Psoas muscle (tissue), 8 donors: ENCODE measurements at places on chromosomes 4 and X. TPM values are rescaled to one million over a fixed set of nuclear protein-coding genes. Genes with fewer than 3 reads are reported as not detected.

GRCh38 chr4:14379183-14379582 is 623.1 kb upstream of the CPEB2 start:
- no peak for DNase-seq

GRCh38 chrX:134338527-134338926 is 101.5 kb downstream of the CCDC160 start:
- no peak for DNase-seq

- no peak for DNase-seq
Observed at GRCh38 chr4:114282937-114283336, 303.5 kb upstream of the ARSJ start.

DNA sequence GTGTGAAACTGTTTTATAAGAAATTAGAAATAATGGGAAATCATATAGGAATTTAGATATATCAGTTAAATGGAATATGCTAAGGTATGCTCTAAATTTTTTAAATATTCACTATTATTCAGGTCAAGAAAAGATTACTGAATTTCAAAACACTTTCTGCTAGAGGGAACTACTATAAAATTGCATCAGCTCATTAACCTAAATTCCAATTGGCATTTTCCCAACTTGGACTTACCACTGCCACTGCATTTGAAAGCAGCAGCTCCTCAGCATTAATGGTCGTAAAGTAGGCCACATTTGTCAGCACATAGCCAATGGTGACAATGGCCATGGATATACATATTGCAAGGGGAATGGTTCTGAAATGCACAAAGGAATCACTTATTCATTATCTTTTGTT is 57.3 kb downstream of the SLC7A11 start:
- no peak for DNase-seq

DNA sequence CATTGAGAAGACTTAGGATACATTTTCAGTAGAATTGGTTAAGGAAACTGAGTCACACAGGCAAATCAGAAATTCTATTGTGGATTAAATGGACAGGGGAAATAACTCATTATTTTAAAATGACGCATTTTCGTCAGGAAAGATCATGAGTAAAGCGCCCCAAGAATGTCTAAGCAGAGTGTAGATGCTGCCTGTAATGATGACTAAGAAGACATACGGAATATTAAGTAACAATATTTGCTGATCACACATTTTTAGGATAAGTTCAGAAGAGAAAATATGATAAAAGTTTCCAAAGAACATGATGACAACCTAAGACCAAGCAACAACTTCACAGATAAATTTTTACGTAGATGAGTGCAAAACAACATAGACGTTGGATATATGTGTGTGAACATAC is 596.3 kb upstream of the TENM3 start:
- no peak for DNase-seq

OTUD6A gene
- not detected for total RNA-seq

DNA sequence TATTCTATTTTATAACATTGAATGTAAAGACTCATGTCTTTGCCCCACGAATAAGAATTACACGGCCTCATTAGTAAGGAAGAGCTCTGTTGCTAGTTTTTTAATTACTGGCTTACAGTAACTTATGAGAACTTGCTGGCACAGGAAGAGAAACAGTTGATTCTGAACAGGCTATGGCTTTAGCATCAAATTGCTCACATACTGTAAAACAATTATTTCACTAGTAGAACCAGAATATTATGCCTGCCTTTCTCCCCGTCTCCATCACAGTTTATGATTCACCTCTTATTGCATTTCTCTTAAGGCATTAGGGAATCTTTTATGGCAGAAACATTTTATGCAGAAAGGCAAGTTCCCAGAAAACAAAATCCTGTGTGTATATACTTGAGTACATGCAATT is 126.1 kb downstream of the SPRY1 start:
- no peak for DNase-seq

EGFL6 gene
- 0.17 TPM for total RNA-seq

DNA sequence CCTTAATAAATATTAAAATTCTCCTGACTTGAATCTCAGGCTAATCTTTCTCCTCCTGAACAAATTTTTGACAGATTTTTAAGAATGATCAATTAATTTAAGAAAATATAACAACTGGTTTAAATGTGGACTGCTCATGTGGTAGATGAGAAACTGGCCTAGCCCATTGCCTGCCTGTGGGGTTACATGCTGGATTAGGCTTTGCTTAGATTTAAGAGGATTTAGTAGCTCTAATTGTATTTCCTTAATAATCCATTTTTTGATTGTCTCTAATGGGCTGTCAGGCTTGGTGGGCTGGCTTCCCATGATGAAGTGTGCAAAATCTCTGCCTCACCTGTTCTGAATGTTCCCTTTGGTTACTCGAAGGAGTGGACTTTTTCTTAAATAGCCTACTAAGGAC is 27.8 kb upstream of the LIMCH1 start:
- DNase-seq = no peak

COPS4 gene
- total RNA-seq = 51.2 TPM

RBMXL3 gene
- total RNA-seq = not detected

- no peak for DNase-seq
Observed at GRCh38 chr4:42658261-42658660, 1.4 kb upstream of the ATP8A1 start.

DNA sequence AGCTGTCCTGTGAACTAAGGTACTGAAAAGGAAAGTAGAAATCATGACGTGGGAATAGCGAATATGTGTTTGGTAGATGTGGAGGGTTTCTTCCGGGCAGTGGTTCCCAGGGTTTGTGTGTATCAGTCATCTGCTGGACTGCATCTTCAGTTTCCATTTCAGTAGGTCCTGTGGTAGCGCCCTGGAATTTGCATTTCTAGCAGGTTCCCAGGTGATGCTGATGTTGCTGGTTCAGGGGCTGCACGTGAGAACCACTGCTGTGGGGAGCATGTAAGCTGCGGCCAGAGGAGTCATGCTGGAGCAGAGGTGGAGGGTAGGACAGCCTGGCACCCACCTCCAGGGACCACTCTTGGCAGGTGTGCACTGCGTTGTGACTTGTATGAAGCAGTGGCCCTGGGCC is 47.1 kb downstream of the ARHGAP10 start:
- DNase-seq = no peak

ARMCX6 gene
- total RNA-seq = 20.1 TPM

- peak; percentile 69 for DNase-seq
Observed at GRCh38 chr4:81724925-81725329, 253.2 kb upstream of the RASGEF1B start.

DNA sequence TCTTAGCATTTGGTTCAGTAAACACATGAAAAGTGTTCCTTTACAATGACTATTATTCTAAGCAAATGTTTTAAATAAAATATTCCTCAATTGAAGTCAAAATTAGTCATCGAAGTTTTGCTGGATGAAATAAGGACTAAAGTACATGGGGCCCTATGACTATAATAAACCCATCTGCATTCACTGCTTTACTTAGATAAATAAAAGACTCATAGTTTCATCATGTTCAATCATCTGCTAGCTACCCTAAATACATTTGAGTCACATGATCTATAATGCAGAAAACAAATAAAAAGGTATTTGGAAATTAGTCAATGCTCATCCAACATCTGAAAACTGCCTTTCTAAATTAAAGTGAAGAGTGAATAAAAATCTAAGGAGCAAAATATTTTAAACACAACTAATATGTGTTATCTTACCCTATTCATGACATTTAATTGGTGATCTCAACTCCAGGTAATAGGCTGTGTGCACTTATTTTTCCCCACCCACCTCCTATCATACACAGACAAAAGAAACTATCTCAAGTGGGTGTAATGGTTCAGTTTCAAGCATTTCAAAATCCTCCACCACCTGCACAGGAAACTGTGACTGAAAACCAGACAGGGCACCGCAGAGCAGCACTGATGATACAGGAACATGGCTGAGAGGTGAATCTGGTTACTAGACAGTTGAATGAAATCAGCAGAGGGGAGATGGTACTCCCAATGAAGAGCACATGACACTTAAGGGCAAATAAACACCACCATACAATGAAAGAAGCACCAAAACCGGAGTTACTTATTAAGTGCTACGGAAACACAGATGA is 78.6 kb downstream of the CAMK2D start:
- no peak for DNase-seq

PCYT1B gene
- not detected for total RNA-seq

DNA sequence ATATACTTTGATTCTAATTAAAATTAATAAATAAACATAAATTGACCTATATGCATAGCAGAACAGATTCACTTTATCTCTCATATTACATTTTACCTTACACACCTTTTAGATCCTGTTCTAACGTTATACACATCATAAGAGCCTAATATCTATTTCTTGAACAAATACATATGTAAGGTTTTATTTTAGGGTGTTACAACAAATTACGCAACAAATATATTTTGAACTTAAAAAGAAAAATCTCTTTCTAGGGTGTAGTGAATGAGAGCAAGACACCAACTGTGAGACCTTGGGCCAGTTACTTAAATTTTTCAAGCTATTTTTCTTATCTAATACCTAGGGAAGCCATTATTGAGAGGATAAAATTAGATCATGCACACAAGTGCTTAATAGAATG is 191.2 kb downstream of the CFAP299 start:
- DNase-seq = no peak

GRCh38 chr4:33470805-33471204 is 2750.6 kb downstream of the PCDH7 start:
- no peak for DNase-seq

DNA sequence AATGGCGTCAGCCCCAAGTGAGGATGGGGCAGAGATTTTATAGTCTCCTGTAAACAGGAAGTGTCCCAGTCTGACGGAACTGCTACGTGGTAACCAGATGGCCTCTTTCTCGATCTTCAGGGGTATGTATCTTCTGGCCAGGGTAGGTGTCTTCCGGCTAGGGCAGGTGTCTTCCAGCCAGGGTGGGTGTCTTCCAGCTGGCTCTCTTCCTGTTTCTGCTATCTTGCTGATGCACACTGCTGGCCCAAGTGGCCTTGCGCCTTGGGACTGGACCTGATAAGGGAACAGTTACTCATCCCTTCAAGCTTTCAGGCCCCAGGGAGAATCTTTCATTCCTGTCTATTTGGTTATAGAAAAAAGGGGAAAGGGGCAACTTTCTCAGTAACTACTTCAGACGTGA is 178.7 kb upstream of the MAGEE2 start:
- no peak for DNase-seq

DNA sequence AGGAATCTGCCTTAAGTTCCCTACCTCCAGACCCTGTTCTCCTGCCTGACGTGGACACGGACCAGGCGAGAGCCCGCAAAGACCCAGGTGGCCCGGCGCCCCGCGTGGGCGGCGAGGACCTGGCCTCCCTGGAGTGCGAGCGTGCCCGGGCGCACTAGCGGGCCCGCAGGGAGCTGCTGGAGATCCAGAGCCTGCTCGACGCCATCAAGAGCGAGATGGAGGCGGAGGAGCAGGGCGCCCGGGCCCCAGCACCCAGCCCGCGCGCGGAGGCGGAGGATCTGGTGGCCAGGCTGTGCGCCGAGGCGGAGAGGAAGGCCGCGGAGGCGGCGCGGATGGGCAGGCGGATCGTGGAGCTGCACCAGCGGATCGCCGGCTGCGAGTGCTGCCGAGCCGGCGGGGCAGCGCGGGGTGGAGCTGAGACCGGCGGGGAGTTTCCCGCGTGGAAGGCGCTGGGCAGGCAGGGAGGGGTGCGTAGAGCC is 18.2 kb downstream of the MRFAP1 start:
- DNase-seq = peak; percentile 63

DNA sequence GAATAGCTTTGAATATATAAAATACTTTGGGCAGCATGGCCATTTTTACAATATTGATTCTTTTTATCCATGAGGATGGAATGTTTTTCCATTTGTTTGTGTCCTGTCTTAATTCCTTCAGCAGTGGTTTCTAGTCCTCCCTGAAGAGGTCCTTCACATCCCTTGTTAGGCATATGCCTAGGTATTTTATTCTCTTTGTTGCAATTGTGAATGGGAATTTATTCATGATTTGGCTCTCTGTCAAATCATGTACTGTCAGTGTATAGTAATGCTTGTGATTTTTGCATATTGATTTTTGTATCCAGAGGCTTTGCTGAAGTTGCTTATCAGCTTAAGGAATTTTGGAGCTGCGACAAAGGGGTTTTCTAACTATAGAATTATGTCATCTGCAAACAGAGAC is 18.5 kb downstream of the UGT2B15 start:
- no peak for DNase-seq

- peak; percentile 82 for DNase-seq
Observed at GRCh38 chr4:6749340-6750171, 33.0 kb upstream of the KIAA0232 start.

DNA sequence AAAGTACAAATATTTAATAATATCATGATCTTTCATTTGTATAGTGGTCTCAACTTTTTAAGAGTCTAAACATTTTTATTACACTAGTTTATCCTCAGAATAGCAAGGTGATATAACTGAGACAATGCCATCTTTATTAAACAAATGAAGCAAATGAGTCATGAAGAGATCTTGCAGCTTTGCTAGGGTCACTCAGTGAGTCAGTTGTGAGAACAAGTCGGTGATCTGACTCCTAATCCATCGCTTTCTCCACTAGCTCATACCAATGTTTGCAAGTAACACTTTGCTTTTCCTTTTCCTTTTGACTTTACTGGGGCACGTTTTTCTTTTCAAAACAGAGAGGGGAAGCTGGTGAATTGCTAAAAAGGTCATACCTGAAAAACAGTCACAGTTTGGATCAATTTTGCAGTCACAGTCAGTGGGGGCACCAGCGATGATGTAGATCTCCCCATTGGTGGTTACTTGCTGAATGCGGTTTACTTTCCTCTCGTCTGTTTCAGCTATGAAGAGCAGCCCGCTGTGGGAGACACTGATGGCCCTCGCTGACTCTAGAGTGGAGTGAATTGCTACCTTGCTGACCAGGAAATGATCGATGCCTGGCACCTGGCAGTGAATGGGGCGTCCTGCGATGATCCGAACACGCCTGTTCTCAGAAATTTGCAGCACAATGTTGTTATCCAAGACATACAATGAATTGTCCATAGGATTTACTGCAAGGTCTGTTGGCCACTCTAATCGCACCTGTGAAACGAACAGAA is 75.7 kb downstream of the SH2D1A start:
- no peak for DNase-seq

DNA sequence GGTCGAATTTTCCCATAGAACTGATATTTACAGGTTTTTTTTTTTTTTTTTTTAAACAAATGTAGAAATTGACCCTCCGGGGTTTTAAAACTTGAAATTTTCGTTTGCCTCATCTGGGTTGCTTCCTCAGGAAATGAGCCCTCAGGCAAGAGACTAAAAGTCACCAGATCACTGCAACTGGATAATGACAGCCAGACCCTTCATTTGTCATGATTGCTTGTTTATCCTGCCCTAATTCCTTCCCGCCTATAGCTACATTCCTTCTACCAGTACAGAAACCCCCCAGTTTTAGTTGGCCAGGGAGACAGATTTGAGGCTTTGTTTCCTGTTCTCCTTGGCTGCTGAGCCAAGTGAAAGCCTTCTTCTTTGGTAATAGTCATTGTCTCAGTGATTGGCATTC is 44.0 kb upstream of the IGFBP7 start:
- DNase-seq = no peak

DNA sequence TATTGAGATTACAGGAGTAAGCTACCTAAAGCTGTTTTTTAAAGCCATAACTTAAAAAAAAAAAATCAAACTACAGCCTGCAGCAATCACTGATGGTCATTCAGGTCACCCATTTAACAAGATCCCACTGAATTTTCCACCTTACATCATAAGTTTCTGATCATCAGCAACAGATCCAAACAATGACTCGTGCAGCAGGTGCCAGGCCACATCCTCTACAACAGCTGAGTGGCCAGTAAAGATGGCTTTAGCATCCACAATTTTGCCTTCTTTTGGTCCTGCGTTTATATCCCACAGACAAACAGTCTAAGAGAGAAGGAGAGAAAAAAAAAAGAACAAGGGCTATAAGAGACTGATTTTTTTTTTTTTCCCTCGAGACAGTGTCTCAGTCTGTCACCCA is 16.6 kb downstream of the RBBP7 start:
- DNase-seq = no peak
